ENCODE measurements at places on chromosomes 6 and 20.

DNA sequence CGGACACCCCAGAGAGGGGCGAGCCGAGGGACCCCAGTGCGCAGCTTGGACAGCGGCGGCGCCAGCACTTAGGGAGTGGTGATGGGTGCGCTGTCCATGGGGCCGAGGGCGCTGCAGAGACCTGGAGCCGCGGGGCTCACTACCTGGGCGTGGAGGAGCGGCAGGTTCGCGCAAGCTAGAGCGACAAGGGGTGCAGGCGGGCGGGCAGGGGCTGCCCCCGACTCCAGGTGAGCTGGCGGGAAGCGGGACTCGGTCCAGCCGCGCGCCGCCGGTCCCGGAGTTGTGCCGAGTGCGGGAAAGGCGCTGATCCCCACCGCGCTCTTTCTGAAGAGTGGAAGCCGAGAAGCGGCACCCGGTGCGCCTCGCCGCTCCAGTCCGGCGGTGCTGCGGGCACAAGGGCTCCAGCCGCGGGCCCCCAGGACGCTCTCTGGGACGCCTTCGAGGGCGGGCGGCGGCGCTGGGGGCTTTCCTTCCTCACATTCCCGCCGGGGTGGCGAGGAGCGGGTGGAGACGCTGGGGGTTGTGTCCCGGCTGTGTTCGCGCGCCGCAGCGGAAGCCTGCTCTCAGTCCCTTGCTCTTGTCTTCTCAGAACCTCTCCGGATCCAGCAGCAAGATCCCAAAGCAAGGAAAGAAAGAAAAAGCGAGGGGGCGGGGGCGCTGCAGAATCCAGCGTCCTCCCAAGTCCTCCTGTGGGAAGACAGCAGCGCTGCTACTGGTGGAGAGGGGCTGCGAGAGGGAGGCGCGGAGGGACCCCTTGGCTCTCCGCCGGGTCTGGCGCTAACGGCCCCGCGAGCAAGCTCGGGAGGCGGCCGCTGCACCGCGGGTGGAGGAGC is at the start of gene B3GAT2:
Gene B3GAT2, minus strand, starts transcription at position 610 of the 833 bp plus-strand sequence. CDS start 631 bp downstream, outside the sequence.
- peak; percentile 20 for DNase-seq

GRCh38 chr6:151063352-151063751 is 176.4 kb upstream of the AKAP12 start:
- DNase-seq, result peak; percentile 75

- DNase-seq, result no peak
Measured at GRCh38 chr6:161011492-161012480, 20.2 kb downstream of the MAP3K4 start.

GRCh38 chr6:52089758-52090348 is 2.4 kb upstream of the PKHD1 start:
- no peak for DNase-seq

GRCh38 chr20:35307666-35308653 is 15.7 kb upstream of the FAM83C start:
- DNase-seq, result no peak

DNA sequence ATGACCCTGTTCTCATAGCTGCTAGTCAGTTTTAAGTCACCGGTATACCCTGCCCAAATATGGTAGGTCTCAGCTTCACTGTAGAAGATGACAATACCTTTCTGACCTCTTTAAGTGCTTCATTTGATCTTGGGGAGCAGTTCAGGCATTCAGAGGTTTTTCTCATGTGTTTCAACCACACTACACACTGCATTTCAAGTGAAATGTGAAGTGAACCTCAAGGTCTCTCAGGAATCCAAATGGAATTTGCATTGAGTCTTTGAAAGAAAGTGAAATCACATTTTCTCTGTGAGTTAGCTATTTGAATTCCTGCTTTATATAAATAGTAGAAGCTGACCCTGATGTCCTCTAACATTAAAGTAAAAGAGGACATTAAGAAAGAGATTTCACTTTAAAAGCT is 461.6 kb downstream of the ADGRB3 start:
- DNase-seq, result no peak

DNA sequence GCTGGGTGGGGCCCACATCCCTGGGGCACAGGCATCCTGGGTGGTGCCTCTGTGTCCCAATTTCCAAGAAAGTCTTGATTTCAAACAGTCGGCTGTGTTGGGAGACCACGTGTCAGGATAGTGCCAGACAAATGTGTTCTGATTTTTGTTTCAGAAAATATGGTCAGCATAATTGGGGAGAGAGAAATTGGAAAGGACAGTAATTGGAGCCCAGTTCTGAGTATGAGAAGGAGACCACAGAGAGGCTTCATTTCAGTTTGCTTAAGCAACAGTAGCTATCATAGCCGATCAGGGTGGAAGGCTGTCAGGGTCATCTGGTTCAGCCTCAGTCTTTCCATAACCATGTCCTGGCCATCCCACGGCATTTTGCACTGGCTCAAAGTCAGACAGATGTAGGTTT is 220.7 kb downstream of the CDC5L start:
- no peak for DNase-seq

- DNase-seq, result no peak
Measured at GRCh38 chr6:37251211-37251780, 6.3 kb upstream of the TBC1D22B start.

GRCh38 chr6:43972179-43972912 is 154.9 kb downstream of the MRPL14 start:
- no peak for DNase-seq

All from foreskin melanocyte (primary cell).